M059J (cell line): ENCODE measurements at places on chromosomes 7 and 10. TPM values are rescaled to one million over a fixed set of nuclear protein-coding genes. Genes with fewer than 3 reads are reported as not detected.
A peak's percentile ranks its signal among the peaks of the same experiment; 100 is the strongest.

DNA sequence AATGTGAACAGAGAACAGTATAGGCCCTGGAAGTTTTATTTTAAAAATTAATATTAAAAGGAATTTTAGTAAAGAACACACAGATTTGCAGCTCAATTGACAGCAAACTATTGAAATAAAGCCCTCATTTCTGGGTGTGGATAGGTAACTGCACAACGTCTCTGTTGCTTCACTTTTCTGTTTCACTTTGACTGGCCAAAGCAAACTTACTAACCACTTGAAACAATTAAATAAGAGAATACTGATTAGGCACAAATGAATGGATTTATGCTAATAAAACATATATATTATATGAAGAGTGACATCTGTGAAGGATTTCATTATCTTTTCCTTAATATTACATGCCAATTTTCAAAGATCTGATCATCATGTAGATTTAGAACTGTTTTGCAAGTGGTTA lies 11.9 kb downstream of the ZNF804B start:
- DNase-seq = no peak

ABHD11 gene
- total RNA-seq = 29.0 and 32.2 TPM in 2 replicates

GRCh38 chr10:4006051-4006450 lies 221.0 kb upstream of the KLF6 start:
- DNase-seq = no peak

- DNase-seq = peak; percentile 7
These were observed 260.8 kb downstream of the DYNC1I1 start for GRCh38 chr7:96033009-96033598.

DNA sequence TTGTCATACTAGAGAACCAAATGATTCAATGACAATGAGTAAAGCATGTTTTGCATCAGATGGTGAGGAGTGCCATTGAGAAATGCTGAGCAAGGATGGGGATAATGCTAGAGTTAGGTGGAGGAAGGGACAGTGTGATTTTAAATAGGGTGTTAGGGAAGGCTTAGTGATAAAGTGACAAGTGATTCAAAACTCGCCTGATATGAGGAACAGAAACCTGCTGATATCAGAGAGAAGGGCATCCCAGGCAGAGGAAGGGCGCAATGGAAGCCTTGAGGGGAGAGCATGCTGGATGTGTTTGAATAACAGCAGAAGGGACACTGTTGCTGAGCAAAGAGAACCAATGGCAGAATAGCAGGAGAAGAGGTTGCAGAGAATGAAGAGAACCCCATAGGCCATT lies 196.2 kb downstream of the NRG3 start:
- no peak for DNase-seq

- DNase-seq = peak; percentile 28
These were observed 28.4 kb upstream of the SMARCD3 start for GRCh38 chr7:151276666-151277590.

LLCFC1 gene
- total RNA-seq = not detected in 2 replicates

DNA sequence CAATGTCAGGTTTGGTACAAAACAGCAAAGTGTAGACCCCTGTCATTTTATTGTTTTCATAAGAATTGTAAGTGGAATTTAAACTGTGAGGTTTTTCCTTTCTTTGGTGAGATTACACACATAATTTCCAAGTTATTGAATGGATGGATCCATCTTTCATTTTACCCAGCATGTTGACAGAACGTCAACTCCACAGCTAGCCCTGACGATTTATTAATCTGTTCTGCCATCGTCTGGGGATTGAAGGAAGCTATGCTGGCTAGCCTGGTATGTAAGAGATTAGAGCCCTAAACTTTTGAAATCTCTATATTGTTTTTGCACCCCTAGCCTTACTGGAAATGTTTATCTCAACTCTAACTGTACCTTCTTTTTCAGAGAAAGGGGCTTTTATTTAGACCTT lies 8.6 kb downstream of the WNT16 start:
- peak; percentile 55 for DNase-seq

DNA sequence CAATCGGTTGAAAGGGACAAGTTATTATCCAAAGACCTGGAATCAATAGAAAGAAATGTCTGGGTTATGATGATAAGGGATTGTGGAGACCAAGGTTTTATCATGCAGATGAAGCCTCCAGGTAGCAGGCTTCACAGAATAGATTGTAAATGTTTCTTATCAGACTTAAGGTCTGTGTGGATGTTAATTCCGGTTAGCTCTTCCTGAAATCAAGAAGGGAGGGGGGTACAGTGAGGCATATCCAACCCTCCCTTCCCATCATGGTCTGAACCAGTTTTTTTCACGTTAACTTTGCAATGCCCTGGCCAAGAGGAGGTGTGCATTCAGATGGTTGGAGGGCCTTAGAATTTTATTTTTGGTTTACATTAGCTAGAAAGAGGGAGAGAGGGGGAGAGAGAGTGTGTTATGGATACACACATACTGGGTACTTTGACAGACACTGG lies 9.8 kb upstream of the LRRC61 start:
- no peak for DNase-seq

MLXIPL gene
- total RNA-seq = 0.07 and 0.71 TPM in 2 replicates

DNA sequence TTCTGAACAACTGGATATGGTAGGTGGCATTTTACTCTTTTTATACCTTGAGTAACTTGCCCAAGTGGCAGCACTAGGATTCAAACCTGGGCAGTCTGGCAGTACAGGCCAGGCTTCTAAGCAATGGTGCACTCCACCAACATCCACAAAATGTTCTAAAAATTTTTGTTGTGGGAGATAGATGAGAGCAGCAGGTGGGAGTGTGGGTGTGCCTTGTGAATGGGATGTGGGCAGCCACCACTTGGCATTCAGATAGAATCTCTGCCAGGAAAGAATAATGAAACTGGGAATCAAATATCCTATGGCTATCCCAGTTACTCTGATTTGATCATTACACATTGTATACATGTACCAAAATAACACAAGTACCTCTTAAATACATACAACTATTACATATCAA lies 810.7 kb downstream of the MAGI2 start:
- no peak for DNase-seq

DNA sequence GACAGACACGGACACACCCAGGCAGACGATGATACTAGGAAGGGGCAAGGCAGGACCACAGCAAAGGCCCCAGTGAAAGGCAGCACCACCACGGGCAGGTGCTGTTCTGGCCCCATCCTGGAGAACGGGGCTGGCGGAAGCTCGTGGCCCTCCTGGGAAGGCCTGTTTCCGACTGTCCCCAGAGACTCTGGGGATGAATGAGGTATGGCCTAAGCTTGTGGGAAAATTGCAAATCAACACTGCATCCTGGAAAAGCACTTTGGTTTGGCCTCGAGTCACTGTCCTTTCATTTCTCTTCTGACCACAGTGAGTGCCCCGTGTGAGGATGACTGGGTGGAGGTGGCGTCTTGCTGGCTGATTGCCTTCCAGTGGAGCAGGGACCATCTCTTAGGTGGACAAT lies 81.6 kb upstream of the ANLN start:
- DNase-seq = peak; percentile 50

- DNase-seq = no peak
These were observed 144.5 kb upstream of the NFE2L3 start for GRCh38 chr7:26007510-26007909.

DNA sequence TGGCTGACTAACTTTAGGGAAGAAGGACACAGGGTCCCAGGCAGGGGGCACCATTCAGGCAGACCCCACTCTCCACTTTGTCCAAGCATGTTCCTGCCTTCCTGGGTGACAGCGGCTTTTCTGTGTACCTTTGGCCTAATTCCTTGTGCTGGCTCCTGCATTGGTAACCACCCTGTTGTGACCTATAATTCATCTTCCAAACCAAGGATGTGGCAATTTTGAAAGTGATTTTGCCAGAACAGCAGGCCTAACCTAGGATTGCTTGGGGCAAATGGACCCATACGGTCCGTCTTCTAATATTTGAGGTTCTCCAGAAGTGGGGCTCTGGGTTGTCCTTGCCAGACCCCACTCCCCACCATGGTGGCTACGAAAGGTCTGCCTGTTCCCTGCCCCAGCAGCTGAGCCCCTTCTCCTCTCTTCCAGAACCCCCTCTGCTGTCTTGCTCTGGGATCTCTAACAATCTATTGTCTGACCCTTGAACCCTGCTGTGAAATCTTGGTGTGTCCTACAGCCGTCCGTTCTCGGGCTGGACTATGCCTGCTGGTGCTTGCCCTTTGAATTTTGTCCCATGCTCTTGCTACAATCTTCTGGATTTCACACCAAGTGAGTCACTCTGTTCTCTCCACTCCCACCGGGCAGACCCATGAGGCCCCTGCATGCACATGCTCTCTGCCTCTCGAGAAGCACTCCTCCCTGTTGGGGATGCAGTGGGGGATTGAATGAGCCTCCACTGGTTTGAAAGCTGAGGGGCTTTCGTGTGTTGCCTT lies 316.0 kb downstream of the CXCL12 start:
- no peak for DNase-seq

SH2D4B gene
- total RNA-seq = not detected in 2 replicates

DNA sequence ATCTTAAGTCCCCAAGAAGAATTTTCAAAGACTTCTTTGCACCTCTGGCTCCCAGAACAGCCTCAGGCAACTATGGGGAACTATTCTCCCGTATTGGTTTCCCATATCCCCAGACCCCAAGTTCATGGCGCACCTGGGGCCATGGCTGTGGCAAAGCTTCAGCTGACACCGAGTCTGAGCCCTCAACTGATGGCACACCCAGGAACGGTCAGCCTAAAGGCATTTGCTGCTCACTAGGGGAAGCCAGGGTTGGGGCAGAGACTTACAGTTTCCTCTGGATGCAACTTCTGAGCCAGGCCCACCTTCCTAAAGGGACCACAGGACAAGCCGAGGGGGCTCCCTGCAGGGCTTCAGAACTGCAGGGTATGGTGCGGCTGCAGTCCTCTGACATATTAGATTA lies 13.7 kb upstream of the CPA1 start:
- peak; percentile 61 for DNase-seq

STAG3 gene
- 8.3 and 10.5 TPM in 2 replicates for total RNA-seq

GRCh38 chr7:34991938-34992840 lies 45.1 kb downstream of the DPY19L1 start:
- DNase-seq = peak; percentile 67

GRCh38 chr7:129227646-129228578 lies 3.1 kb downstream of the AHCYL2 start:
- no peak for DNase-seq

DNA sequence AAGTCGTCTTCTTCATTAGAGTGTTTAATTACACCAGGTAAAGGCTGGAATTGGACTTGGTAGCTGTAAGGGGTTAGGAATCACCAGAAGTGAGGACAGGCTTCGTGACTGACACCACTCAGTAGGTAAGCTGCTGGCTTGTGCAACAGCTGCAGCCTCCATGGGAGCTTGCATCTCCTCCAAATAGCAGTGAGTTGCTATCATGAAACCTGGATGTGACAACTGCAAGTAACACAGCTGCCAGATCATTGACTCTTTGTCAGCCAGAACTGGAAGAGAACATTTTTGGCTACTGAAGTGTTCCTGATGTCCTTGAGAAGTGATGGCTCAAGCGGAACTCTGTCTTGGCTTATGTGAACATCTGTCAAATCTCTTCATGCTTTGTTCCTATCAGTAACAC lies 64.1 kb upstream of the MSRB2 start:
- DNase-seq = no peak

HOXA7 gene
- 3.7 and 4.6 TPM in 2 replicates for total RNA-seq

NPC1L1 gene
- total RNA-seq = not detected in 2 replicates

GRCh38 chr10:109778993-109779392 lies 144.3 kb downstream of the XPNPEP1 start:
- no peak for DNase-seq

GRCh38 chr7:11492307-11492706 lies 339.7 kb downstream of the THSD7A start:
- DNase-seq = no peak

- DNase-seq = no peak
These were observed 2.4 kb downstream of the ALOX5 start for GRCh38 chr10:45376371-45376801.

- no peak for DNase-seq
These were observed 33.8 kb downstream of the MAP3K8 start for GRCh38 chr10:30467651-30468338.

- peak; percentile 50 for DNase-seq
These were observed 677 bp downstream of the SKAP2 start for GRCh38 chr7:26863518-26864308.

- DNase-seq = no peak
These were observed 325.4 kb upstream of the SEMA3C start for GRCh38 chr7:81244224-81244623.

DNA sequence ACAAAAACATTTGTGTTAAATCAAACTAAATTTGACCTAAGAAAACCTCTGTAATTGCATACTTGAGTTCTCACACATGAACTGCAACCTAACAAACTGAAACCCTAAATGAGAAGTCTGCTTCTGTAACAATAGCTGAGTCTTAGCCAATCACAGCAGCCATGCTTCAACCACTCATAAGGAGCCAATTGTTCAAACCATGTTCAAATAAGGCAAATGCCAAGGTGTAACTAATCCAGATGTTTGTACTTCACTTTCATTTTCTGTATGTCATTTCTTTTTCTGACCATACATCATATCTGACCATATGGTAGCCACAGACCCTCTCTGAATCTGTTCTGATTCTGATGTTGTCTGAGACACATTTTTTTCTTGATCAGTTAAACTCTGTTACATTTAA lies 47.5 kb upstream of the ANTXRL start:
- DNase-seq = no peak

DNA sequence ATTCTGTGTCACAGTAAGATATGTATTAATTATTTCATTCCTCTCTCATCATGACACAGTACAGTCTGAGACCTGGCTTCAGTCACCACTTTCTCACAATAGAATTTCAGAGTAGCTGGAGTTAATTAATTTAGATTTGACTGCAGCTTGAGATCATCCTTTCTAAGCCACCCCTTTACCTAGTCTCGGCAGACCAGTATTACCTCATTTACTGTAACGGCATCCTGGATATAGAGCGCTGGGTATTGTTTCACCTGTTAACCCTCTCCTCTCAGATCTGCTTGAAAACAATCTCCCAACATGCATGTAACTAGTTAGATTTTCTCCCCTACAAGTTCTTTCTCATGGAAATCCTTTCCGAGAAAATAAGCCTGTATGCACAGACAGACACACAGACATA lies 1057.5 kb downstream of the GATA3 start:
- DNase-seq = no peak

DNA sequence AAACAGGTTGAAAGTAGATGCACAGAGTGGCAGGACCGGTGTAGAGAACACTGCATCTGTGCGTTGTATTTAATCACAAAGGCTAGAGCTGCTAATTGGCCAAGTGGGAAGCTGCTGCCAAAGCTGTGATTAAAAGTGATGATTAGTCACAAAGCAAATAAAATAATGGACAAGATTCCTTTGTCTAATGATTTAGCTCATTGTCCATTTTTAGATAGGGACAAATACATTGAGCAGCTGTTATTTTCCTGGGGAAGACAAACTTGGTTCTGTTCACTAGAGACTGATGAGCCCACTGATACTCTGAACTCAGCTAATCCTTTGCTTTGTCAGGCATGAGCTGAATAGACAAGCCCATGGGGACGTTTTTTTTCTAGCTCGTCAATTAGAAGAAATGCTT lies 19.7 kb downstream of the UBE3C start:
- no peak for DNase-seq

C10orf105 gene
- total RNA-seq = not detected in 2 replicates

- no peak for DNase-seq
These were observed 176.0 kb upstream of the PTPRZ1 start for GRCh38 chr7:121696954-121697353.

COMMD3 gene
- total RNA-seq = 11.9 and 26.8 TPM in 2 replicates

GRCh38 chr10:93218386-93218785 lies 144.7 kb downstream of the CYP26A1 start:
- DNase-seq = no peak
